BJ (cell line): ENCODE measurements at places on chromosomes 3 and 15.

DNA sequence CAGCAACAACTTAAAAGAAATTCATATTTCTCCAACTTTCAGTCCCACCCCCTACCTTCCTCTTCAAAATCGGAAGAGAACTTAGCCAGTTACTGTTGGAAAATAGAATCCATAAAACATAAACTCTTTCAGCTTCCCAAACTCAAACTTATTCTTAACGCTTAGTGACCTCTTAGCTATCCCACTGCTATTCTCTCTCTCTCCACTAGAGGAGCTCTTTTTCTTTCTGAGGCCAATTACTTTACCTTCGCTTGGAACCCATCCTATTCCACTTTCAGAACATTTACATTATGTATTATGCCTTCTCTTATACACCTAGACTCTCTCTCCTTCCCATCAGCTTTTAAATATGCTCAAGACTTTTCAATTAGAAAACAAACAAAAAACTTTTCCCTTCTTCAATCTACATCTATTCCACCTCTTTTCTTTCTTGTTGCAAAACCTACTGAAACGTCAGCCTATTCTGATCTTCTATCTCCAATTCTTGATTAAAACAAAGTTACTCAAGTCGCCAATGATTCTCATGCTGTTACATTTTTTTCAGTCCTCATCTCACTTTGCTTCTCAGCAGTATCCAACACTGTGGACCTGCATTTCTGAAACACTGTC, 13.4 kb upstream of the GHSR start:
- no peak for DNase-seq

- DNase-seq = no peak
Measured at GRCh38 chr3:133292296-133292695, 107.6 kb upstream of the BFSP2 start.

DNA sequence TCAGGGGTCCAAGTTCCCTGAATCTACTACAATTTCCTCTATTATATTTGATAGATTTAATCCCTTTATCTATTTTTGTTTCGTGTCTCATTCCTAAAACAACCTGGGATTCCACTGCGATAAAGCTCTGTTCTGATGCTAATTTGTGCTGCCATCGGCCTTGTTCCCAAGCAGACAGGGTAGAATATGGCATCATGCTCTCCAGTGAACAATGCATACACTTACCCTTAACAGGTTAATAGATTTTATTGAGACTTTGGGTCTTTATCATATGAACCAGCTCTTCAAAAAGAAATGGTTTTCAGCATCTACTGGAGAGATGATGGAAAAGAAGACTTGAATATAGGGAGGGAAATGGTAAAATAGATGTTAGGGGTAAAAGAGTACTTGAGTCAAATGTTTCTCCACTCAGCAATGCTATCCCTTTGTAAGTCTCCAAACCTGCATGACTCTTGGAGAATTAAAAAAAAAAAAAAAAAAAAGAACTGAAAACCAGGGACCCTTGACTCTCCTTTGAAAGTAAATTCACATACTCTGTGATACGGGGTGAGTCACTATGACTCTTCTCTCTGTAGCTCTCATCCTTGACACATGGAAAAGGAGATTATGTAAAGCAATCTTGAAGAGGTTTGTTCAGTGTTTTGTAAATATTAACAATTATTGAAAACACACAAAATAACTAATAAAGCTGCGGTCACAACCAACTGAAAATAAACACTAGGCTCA, 268.8 kb downstream of the ZBTB20 start:
- DNase-seq = no peak

DNA sequence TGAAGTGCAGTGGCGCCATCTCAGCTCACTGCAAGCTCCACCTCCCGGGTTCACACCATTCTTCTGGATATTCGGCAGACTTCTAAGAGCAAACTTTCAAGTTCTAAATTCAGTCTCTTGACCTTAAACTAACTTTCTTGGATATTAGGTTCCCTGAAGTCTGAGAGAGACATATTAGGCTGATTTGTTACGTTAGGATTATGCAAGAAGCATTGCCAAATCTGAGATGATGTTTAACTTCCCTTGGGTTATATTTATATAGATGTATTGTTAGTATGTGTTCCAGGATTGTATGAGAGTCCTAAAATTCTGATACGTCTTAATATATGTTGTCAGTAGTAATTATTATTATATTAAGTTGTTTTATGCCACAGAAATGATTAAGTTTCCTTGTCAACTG, 80.1 kb downstream of the SLC6A1 start:
- DNase-seq = no peak

- no peak for DNase-seq
Measured at GRCh38 chr15:47374222-47374621, 343.1 kb upstream of the SEMA6D start.

- DNase-seq = no peak
Measured at GRCh38 chr3:100640633-100641032, 31.2 kb downstream of the ADGRG7 start.

- no peak for DNase-seq
Measured at GRCh38 chr15:100097342-100098127, 244.2 kb downstream of the ADAMTS17 start.

DNA sequence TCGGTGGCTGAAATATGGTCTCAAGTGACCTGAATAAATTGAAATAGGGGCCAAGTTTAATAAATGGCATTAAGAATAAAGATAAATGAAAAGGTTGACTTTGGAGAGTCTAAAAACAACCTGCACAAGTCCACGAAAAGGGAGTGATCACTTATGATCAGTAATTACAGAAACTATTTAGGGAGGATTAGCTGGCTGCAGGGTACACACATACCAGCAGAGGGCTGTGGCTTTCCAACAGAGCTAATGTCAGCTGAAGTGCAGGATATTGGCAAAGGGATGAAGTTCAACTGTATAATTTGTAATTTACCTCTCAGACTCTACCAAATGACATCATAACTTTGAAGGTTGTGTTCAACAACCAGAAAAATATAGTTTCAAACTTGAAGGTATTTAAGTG, 86.8 kb downstream of the SYNPR start:
- DNase-seq = no peak

- no peak for DNase-seq
Measured at GRCh38 chr15:81524496-81524895, 150.5 kb upstream of the TMC3 start.

DNA sequence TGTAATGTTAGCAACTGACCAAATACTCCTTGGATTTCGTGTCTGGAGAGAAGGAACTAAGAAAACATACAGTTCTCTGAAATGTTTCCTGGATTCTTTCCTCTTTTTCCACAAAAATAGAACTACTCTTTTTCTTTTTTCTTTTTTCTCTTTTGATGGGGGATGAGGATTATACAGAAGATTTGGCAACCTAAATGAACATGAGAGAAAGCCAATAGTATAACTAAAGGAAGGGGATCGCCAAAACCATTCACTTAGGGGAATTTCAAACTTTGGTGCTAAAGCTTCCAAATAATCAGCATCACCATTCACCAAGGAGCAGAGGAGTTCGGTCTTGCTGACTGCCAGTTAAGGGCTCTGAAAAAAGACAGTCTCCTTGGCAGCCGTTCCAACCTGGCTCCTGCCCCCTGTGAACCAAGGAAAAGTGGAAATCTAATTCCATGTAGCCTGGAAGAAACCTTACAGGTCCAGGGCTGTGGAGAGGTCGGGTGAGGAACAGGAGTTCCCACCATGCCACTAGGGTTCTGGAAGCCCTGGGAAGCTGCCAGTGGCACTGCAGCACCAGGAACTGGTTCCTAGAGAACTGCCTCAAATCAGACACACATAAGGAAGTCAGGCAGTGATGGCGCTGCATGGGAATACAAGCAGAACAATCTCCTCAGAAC, 176.9 kb downstream of the TNIK start:
- DNase-seq = no peak

DNA sequence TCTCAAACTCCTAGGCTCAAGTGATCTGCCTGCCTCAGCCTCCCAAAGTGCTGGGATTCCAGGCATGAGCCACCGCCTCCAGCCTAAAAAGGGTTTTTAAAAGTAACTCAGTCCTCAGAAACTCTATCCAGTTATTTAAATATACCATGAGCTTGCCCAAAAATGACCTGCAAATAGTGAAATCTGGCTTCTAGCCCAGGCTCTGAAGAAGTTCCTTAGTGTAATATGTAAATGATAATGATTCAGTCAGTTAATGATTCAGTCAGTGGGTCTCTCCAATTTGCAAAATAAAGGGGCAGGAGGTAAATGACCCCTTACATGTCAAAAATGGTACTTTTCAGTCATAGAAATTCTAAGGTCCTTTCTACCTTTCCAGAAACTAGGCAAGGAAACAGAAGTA, 28.8 kb downstream of the LRRC2 start:
- no peak for DNase-seq

GRCh38 chr15:50119063-50120040, at the start of gene ATP8B4:
TSS of gene ATP8B4 (minus strand) at chr15:50119233. CDS start at chr15:50106966, 12,267 bp downstream.
- DNase-seq = no peak

DNA sequence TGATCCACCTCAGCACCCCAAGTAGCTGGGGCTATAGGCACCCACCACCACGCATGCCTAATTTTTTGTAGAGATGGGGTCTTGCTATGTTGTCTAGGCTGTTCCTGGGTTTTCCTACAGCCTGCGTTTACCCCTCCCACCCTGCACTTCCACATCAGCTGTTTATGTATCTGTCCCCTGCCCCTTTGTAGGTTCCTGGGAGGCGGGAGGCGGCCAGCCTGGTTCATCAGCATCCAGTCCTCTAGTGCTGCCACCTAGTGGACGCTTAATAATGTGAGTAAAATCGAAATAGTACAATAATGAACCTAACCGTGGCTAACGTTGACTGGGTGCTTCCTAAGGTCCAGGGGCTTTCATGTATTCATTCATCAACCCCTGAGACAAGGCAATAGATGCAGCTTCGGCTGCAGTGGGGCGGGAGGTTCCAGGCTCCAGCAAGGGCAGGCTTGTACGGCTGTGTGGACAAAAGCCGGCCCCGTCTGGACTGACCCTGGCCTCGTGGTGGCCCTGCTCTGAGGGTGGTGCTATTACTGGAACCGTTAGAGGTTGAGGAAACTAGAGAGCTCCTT, 1.2 kb upstream of the LCTL start:
- no peak for DNase-seq

GRCh38 chr15:61057376-61057775, 171.7 kb downstream of the RORA start:
- no peak for DNase-seq

GRCh38 chr15:86384186-86384585, 304.5 kb downstream of the AGBL1 start:
- no peak for DNase-seq

GRCh38 chr3:138327831-138328230, 1.8 kb downstream of the NME9 start:
- no peak for DNase-seq

GRCh38 chr15:40856746-40857145, 12.9 kb downstream of the SPINT1 start:
- DNase-seq = no peak

GRCh38 chr3:183410280-183410679, 18.1 kb downstream of the MCF2L2 start:
- no peak for DNase-seq

- DNase-seq = no peak
Measured at GRCh38 chr3:16369276-16369675, 104.3 kb downstream of the OXNAD1 start.

- DNase-seq = peak; percentile 26
Measured at GRCh38 chr3:146524961-146525360, 19.4 kb downstream of the PLSCR1 start.

- no peak for DNase-seq
Measured at GRCh38 chr15:85745023-85745422, 49.7 kb downstream of the KLHL25 start.

- DNase-seq = no peak
Measured at GRCh38 chr3:42673082-42673481, 12.3 kb upstream of the KLHL40 start.

- no peak for DNase-seq
Measured at GRCh38 chr15:83651541-83651940, 2.4 kb upstream of the ADAMTSL3 start.

GRCh38 chr15:67815036-67815592, 10.2 kb upstream of the SKOR1 start:
- no peak for DNase-seq

DNA sequence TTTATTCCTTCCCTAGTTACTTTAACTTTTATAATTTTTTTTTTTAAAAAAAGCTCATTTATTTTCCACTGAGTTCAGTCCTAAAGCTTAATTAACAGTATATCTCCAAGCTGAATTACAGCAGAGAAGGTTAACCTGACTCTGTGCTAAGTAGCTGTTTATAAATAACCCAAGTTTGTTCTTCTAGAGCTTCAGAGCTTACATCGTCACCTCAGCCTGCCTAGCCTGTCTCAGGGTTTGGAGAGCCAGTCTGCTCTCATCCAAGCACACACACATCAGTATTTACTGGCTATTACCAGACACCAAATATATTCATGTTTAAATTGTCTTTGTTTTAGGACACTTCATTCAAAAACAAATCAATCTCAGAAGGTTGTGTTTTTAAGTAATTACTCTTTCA, 154.9 kb downstream of the CDIN1 start:
- DNase-seq = no peak

- no peak for DNase-seq
Measured at GRCh38 chr15:66957431-66957720, 108.0 kb upstream of the SMAD3 start.

- DNase-seq = no peak
Measured at GRCh38 chr3:37097776-37098175, 76.6 kb downstream of the LRRFIP2 start.

GRCh38 chr3:33074217-33075067, 22.5 kb downstream of the GLB1 start:
- DNase-seq = no peak

- DNase-seq = no peak
Measured at GRCh38 chr3:153038779-153039178, 123.2 kb upstream of the RAP2B start.

GRCh38 chr15:90836296-90836871, 32.0 kb upstream of the FURIN start:
- DNase-seq = no peak

DNA sequence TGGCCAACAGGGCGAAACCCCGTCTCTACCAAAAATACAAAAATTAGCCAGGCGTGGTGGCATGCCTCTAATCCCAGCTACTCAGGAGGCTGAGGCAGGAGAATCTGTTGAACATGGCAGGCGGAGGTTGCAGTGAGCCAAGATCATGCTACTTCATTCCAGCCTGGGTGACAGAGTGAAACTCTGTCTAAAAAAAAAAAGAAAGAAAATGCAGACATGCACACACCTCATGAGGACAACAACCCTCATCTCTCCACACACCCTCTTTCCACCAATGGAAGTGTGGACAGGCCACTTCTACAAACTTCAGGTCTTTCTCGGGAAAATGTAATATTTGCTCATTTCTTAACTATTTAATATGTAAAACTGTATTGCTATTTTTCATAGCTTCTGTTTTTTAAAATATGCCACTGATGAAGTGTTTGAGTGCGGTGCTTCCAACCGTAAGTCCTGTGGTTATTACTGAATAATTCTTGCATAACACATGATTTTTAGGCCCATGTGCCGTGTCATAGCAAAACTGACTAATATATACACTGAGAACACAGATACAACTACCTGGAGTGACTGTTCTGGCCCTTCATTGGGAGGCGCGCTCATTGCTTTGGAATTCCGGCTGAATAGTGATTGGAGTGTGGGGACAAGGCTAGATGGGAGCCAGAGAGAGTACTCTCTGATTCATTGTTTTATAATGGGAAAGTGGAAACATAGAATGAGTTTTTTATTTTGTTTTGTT, 23.1 kb downstream of the LRRC31 start:
- peak; percentile 14 for DNase-seq
